ENCODE measurements at places on chromosomes 5 and 9.

DNA sequence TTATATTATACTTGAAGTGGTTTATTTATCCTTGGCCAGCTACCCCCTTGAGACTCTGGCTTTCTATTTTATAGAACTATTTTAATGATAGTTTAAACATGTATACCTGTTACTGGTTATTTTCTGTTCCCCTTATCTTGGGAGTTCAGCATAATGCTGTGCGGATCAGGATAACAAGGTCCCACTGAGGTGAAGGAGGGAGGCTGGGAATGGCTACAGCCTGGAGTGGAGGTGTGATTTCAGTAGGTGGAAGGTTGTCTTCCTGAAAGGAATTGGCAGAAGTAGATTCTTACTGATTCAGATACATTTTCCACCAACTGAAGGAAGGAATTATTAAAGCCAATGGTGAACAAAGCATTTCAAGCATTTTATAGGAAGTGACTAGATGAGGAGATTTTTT lies 38.9 kb downstream of the PAM start:
- no peak for DNase-seq

- DNase-seq = no peak
Observed at GRCh38 chr9:124180557-124180956, 77.2 kb upstream of the NEK6 start.

DNA sequence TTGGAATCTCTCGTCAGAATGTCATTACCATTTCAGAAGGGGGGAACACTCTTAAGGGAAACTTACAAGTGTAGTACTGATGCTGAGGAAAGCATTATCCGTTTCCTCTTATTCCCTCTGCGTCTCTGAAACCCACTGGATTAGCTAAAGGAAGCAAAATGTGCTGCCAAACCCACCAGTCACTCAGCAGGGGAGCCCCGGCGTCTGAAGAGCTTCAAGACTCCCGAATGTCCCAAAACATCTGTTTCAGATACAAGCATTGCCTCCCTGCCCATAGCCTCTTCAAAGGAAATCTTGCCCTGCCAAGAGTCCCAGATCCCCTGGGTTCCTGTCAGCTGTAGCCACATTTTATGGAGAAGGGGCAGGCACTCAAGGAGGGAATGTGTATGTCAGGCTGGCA lies 1.0 kb upstream of the HCN1 start:
- DNase-seq = no peak

GRCh38 chr5:80406980-80407734 lies 707 bp upstream of the ZFYVE16 start:
- DNase-seq = no peak

GRCh38 chr9:1639166-1639565 lies 376.0 kb upstream of the SMARCA2 start:
- DNase-seq = no peak

DNA sequence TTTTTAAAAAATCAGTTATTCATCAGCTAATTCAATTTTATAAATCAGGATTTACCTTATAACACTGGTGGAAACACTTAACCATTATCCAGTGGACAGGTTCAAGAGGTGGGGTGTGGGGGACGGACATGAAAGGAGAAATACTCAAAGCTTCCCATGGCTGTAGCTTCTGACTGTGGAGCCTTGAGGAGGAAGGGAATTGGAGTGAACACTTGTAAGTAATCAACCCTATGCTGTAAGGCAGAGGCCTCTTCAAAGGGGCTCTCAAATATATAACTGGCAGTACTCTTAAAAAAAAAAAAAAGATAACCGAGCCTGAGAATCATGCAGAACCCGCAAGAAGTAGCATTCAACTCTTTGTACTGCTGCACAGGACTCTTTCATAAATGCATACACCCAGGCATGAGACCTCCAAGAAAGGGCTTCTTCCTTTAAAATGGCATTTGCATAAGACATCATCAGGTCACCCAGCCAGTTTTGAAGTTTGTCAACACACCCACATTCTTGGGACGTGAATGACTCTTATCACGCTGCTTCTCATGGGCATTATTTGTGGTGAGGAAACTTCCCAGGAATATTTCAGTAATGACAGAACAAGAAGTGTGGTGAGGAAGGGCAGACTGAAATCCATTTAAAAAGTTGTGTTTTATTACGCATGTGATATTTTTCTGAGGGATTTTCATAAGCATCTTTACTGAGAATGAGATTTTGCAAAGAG lies 8.1 kb downstream of the OSMR start:
- no peak for DNase-seq

DNA sequence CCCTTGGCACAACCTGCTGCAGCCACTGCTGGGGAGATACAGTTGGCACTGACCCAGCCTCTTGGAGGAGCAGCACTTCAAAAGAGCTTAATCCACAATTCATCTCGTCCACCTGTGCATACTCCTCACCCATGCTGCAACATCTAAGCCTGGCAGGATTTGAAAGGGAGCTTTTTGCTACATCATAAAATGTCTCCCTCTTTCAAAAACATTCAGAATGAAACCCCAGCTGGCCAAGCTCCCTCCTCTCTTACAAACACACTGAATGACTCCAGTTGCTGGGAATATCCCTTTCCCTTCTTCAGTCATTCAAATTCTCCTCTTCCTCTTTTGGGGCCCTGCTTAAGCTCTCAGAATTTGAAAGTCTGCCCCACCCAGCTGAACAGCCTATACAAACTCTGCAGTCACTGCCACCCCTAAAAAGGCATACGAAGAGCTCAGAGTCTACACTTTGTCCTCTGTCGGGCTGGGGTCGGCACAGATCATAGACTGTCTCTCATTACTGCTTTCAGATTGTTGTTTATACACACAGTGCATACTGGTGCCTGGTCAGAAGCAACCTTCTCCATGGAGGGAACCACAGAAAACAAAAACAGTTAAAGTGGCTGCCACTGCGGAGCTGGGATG lies 8.8 kb upstream of the C5orf15 start:
- no peak for DNase-seq

DNA sequence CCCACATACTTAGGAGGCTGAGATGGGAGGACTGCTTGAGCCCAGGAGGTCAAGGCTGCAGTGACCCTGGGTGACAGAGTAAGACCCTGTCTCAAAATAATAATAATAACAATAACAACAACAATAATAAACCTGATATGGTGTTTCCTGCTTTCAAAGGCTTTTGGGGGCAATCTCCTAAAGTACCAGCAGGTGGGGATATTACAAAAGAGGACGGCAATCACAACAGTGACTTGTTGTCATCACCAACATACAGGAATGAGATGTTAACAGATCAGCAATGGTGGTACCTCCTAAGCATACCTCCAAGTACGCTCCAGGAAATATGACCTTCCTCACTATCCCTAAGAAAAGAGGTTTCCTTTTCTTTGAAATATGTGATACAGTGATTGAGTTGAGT lies 91.1 kb upstream of the RNF180 start:
- peak; percentile 14 for DNase-seq

DNA sequence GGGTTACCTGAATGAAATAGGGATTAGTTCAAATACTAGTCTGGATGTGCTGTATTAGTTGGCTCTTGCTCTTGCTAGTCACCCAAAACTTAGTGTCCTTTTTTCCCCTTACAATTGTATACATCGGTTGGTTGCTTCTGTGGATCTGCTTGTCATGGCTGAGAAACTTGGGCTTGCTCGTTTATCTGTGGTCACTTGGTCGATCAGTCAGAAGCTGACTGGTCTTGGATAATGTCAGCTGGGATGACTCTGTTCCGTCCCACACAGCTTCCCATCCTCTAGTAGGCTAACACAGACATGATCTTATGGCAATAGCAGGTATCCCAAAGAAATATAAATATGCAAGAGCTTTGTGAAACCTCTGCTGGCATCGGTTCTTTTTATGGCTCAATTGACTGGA lies 807.4 kb downstream of the MAT2B start:
- no peak for DNase-seq

DNA sequence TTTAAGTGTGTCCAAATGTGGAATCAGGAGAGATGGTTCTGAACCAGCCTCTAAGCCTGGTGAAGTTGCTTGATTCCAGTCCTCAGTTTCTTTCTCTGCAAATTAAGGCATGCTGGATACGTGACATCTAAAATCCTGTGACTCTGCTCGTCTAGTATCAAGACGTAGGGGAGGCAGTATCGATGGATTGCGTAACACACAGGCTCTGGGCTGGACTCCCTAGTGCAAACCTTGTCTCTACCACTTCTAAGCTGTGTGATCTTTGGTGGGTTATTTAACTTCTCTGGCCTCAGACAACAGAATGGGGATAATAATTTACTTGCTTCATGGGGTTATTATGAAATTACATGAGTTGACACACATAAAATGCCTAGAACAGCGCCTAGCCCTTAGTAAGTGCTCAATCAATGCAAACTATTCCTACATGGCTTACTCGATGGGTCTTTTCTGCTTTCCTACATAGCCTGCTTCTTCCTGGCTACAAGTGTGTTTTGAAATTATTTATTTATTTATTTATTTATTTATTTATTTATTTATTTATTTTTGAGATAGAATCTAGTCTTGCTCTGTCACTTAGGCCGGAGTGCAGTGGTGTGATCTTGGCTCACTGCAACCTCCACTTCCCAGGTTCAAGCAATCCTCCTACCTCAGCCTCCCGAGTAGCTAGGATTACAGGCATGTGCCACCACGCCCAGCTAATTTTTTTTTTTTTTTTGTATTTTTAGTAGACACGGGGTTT lies 102.1 kb downstream of the EGFLAM start:
- DNase-seq = no peak

- DNase-seq = no peak
Observed at GRCh38 chr9:99093492-99093791, 11.5 kb upstream of the TGFBR1 start.

DNA sequence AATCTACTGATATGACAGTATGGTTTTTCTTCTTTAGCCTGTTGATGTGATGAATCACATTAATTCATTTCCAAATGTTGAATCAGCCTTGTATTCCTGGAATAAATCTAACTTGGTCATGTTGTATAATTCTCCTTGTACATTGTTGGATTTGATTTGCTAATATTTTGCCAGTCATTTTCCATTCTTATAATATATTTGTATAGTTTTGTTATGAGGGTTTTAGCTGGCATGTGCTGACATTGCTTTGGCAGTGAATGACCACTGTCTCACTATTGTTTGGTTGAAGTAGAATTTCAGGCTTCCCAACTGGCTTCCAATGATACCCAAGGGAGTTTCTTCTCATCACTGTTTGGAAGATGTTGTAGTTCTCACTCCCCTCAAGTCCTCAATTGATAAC lies 983.0 kb upstream of the PTPRD start:
- no peak for DNase-seq

GRCh38 chr5:153953411-153953810 lies 85.3 kb downstream of the FAM114A2 start:
- DNase-seq = no peak

- DNase-seq = no peak
Observed at GRCh38 chr5:38267372-38267771, 9.0 kb downstream of the EGFLAM start.

GRCh38 chr5:115388240-115388639 lies 91.8 kb upstream of the CCDC112 start:
- no peak for DNase-seq

- DNase-seq = no peak
Observed at GRCh38 chr5:115470921-115471320, 73.7 kb downstream of the FEM1C start.

DNA sequence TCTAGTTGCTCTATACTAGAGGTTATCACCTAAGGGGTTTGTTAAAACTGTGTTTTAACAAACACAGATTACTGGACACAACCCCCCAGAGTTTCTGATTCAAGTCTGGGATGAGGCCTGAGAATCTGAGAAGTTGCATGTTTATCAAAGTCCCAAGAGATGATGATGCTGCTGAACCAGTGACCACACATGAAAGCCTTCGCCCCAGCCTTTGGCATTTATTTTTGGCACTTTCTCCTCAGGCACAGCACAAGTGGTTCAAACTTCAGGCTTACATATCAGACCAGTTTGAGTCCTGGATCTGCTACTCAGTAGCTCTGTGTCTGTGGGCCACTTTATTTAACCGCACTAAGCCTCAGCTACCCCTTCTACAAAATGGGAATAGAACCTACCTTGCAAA lies 407.2 kb upstream of the PIK3R1 start:
- DNase-seq = no peak

- DNase-seq = no peak
Observed at GRCh38 chr9:99090336-99091130, 14.4 kb upstream of the TGFBR1 start.

GRCh38 chr9:34585946-34586669 lies 3.4 kb downstream of the CNTFR start:
- DNase-seq = no peak

DNA sequence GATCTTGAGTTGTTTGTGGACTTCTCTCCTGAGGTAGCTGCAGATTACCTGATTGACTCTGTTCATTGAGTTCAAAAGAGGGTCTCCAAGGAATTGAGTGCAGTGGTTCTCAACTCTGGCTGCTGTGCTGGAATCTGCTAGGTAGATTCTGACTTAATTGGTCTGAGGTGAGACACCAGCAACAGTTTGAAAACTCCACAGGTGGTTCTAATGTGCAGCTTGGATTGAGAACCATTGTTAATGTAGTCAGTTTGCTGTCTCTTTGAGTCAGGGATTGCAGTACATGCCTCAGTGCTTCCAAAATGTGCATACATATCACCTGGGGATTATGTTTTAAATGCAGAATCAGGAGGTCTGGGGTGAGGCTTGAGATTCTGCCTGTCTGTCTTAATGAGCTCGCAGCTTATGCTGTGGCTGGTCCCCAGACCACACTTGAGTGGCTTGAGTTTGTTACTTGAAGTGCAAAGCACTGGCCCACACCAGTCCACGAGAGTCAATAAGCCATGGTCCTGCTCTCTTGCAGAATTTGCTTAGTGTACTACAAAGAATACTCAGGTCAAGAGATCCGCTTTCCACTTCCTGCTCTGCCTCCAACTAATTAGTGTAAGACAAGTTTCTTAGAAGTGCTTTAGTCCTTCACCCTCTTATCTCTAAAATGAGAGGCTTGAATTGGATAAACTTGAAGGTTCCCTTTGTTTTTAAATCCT lies 82.3 kb downstream of the ATG10 start:
- DNase-seq = no peak

- no peak for DNase-seq
Observed at GRCh38 chr5:79069488-79070349, at the start of the genes BHMT2 and DMGDH. TSS of gene BHMT2 (plus strand) at chr5:79069767. CDS start at chr5:79069783, 16 bp downstream. TSS of gene DMGDH (minus strand) at chr5:79069674. CDS start at chr5:79069620, 54 bp downstream.

- DNase-seq = no peak
Observed at GRCh38 chr5:40653221-40654022, 26.3 kb upstream of the PTGER4 start.

GRCh38 chr5:89449392-89450148 lies 566.6 kb upstream of the MEF2C start:
- DNase-seq = no peak

GRCh38 chr5:172773481-172774469 lies 2.8 kb upstream of the DUSP1 start:
- DNase-seq = no peak

- DNase-seq = no peak
Observed at GRCh38 chr5:54390015-54390414, 65.5 kb upstream of the HSPB3 start.

- DNase-seq = no peak
Observed at GRCh38 chr9:125884218-125884595, 137.0 kb downstream of the PBX3 start.

DNA sequence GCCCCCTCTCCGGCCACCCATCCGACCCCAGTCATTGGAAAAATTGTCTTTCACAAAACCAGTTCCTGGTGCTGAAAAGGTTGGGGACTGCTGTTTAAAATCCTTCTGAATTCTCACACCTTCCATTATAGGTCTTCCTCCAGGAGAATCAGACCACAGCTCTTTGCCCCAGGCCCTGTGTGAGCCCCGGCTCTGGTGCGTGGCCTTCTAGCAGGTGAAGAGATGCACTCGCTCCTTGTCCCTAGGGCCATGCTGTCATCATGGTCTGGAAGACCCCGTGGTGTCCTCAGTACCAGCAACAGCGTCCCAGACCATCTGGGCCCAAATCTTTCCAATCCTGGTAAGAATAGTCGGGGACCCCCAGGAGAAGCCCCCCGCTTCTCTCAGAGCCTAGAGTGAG lies 95.2 kb downstream of the DAP start:
- DNase-seq = no peak
